ENCODE measurements at places on chromosomes 3 and 15.

DNA sequence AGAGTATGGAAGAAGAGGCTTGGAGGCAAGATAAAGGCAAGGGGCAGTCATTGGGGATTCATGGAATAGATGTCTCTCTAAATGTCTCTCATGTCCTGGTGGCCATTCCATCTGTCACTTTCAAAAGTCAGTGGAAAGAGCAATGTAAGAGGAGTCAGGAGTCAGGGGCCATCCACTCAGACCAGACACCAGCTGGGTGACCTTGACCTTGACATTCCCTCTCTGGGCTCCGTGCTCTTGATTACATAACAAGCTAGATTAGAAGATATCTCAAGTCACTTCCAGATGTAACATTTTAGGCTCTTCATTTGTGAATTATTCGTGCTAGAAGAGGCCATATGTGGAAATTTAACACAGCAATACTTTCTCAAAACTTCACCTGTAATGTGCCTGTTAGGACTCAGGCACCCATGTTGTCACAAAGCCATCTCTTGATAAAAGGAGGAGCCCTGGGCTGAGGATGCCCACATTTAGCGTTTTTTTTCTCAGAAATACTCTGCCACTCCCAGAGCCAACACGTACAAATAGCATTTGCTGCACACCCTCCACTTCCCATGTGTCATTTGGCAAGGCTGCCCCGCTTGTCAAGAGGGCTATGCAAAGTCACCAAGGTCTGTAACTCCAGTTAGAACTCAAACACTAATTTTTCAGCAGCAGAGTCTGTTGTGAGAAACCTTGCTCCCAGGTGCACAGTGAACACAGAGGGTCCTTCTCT lies 321.7 kb downstream of the RORA start:
- no peak for DNase-seq

GRCh38 chr3:45113625-45114050 lies 32.5 kb downstream of the CDCP1 start:
- DNase-seq: no peak

DNA sequence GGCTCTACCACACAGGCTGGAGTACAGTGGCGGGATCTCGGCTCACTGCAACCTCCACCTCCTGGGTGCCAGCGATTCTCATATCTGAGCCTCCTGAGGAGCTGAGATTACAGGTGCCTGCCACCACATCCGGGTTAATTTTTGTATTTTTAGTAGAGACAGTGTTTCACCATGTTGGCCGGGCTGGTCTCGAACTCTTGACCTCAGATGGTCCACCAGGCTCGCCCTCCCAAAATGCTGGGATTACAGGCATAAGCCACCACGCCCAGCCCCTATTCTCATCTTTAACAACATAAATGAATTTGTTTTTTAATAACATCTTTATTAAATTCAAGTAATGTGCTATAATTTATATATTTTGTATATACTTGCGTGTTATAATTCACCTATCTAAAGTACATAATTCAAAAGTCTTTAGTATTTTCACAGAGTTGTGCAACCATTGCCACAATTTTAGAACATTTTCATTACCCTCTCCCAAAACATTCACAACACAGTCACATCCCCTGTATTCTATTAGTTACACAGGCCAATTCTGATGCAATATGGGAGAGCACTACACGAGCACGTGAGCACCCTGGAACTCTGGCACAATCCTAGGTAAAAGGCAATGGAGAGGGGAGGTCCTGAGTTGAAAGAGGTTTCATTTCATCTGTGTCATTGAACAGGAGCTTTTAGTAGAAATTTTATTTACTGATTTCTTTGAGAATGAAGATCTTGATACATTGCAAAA lies 21.2 kb upstream of the MTMR14 start:
- no peak for DNase-seq

DNA sequence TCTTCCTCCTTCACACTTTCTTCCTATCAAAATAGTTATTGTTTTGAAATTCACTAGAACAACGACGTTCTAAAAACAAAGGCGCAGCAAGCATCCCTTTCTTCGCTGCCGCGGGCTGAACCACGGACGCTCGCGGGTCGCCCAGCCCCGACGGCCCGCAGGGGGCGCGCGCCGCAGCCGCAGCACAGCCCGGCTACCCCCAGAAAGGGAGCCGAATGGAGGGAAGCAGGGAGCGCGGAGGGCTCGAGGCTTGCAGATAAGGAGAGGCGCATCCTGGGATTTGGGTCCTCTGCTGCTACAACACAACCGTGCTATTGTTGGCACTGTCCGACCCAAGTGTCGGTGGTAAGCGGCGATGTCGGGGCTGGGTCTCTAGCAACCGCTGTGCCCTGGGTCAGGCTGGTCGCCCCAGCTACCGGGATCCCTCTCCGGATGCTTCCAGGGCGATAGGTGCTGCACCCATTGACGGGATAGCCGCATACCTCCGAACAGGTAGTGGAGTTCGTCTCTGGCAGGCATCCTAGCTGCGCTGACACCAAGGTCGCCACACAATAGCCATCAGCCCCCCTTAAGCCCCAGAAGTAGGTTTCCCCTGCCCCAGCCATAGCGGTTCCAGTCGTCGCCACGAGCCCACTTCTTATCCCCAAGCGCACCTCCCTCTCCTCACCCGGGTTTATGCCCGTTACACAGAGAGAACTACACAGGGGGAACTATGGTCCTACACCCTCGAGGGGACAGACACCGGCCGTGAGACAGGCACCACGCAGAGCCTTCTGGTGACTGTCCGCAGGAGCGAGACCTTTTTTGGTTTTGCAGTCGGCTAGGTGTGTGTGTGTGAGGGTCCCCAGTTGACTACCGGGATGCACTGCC lies 6.0 kb downstream of the ONECUT1 start:
- DNase-seq: no peak

DNA sequence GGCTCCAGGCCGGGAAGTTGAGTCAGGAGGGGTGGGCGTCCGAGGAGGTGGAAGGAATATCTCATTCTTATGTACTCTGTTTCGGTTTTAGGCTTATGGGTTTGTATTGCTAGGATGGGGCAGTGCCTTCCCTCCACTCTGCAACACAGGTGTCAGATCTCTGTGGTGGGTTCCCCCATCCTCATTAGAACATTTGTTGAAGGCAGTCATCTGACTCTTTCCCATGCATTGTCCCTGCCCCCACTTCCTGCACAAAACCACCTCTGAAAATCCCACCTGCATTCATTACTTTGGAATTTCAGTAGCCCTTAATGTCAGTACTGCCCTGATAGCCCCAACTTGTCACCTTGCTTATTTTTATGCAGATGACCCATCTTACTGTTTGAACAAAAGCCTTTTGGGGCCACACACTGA lies 29.5 kb downstream of the GYG1 start:
- DNase-seq: no peak

GRCh38 chr3:135324301-135324700 lies 529.2 kb downstream of the EPHB1 start:
- DNase-seq: no peak

DNA sequence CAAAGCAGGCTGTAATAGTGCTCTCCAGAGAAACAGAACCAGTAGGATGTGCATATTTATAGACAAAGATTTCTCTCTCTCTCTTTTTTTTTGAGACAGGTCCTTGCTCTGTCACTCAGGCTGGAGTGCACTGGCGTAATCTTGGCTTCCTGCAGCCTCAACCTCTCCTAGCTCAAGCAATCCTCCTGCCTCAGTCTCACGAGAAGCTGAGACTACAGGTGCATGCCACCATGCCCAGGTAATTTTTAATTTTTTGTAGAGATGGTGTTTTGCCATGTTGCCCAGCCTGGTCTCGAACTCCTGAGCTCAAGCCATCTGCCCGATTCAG lies 67.1 kb upstream of the CHD2 start:
- DNase-seq: no peak

GRCh38 chr3:125059488-125060245 lies 3.9 kb upstream of the HEG1 start:
- DNase-seq: no peak

- no peak for DNase-seq
These were observed 11.0 kb upstream of the VPS39 start for GRCh38 chr15:42218953-42219592.

Measured in stimulated activated CD8-positive, alpha-beta memory T cell treated with anti-CD3 and anti-CD28 coated beads, Interleukin-15, amount 100 ng/mL, for 1 hour (primary cell).